ENCODE measurements at places on chromosomes 7 and 10.

DNA sequence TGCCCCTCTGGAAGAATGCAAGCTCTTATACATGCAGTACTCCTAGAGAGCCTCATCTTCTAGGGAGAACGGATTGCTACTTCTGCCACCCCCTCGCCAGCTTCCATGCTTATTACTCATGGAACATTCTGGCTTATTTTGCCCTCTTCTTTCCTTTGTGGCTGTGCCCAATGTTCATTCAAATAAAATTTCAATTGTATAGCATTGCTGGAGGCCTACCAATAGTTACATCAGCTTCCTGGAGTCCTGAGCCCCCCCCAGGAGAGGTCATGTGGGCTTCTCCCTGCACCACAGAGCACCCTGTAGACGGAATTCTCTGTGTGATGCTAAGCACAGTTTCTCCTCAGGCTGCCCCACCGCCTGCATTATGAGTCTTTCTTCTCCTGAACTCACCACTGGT, 1094.0 kb downstream of the KCNMA1 start:
- DNase-seq: no peak
- H3K4me3 ChIP-seq: no peak overlapping the region
- H3K36me3 ChIP-seq: no peaks in the 10 kb centered on the region
- no peaks in the 10 kb centered on the region for H3K27me3 ChIP-seq
- H3K4me1 ChIP-seq: no peaks in the 10 kb centered on the region

DNA sequence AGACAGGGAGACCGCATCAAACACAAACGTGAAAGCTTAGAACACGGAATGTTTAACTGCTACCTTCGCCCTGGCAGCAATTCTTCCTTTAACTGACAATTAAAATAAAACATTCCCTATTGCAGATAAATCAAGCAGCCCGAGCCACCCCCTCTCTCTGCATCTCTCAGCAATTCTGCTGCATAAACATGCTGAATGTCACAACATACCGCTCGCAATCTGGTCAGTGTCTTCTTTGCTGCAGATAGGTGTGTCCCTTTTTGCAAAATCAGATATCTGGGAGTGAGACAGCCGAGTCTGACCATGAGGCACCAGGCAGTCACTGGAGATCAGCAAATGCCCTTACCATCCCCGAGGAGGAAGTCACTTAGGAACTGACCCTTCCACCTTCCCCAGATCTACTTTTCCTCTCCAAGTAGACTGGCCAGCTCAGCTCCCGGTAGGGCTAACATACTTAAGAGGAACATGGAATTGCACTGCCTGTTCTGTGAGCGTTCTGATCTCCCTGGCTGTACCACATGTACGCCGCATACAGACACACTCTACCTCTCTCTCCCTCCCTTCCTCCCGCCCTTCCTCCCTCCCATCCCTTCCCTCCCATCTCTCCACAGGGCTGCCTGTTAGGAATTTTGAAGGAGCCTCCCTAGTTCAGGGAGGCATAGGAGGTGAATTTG, at the start of gene FRMD4A:
Gene FRMD4A (minus strand): TSS at position 537 of the 674 bp plus-strand sequence.
- H3K27ac ChIP-seq: no peak within 1 kb of the TSS
- H3K4me1 ChIP-seq: no peaks in the 10 kb centered on the region
- peaks cover 5% of the 10 kb centered on the region for H3K27me3 ChIP-seq
- no peaks in the 10 kb centered on the region for H3K36me3 ChIP-seq

DNA sequence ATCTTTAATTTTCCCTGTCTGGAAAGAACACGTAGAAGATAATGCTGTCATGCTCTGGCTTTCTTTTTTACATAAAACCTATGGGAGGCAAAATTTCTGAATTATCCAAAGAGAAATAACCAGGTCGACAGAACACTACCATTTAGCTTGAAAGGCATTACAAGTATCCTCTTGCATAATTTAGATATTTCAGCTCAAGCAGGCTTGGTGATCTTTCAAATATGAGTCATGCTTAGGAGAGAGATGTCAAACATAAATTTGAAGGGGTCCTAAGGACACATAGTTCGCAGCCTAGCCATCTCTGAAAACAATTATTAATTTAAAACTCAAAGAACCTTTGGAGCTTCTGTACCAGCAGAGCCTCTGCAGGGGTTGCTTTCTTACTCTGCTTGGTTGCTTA, 100.9 kb downstream of the FAS start:
- no peak for DNase-seq
- no peak overlapping the region for H3K27ac ChIP-seq
- H3K36me3 ChIP-seq: no peaks in the 10 kb centered on the region
- H3K4me1 ChIP-seq: no peaks in the 10 kb centered on the region
- no peaks in the 10 kb centered on the region for H3K27me3 ChIP-seq
- H3K4me3 ChIP-seq: no peak overlapping the region

- H3K4me3 ChIP-seq: no peak overlapping the region
- no peaks in the 10 kb centered on the region for H3K36me3 ChIP-seq
- DNase-seq: no peak
- H3K27ac ChIP-seq: no peak overlapping the region
- no peaks in the 10 kb centered on the region for H3K27me3 ChIP-seq
Observed at GRCh38 chr10:121556455-121556854, 41.8 kb downstream of the FGFR2 start.

- DNase-seq: no peak
- no peaks in the 10 kb centered on the region for H3K36me3 ChIP-seq
- peaks cover 6% of the 10 kb centered on the region for H3K4me1 ChIP-seq
- no peak overlapping the region for H3K4me3 ChIP-seq
Observed at GRCh38 chr7:21364801-21365271, 63.0 kb upstream of the SP4 start.

DNA sequence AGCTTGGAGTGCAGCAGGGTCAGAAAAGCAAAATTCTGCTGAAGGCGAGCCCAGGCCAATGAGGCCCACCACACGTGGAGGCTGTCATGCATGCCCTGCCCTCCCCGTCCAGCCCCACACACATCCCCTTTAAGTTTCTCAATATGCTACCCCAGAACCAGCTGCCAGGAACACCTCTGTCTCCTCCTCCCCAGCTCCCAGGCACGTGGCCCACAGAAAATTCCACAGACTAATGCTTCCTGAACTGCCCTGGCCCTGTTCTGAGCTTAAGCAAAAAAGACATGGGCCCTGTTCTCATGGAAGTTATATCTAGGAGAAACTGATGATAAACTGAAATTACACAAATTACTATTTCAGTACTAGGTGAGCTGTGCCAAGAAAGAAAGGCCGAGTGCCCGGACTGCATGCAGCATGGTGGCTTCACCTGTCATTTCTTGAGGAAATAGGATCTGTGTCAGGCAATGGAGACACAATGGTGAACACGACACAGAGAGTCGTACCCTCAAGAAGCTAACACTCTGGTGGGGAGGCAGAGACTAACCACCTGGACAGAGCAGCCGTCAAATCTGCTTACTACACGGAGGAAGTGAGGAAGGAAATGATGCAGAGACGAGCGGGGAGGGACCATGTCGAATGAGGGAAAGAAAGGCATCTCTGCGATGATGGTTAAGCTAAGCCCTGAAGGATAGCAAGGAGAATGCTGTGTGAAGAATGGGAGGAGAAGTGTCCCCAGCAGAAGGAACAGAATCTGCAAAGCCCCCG, 44.5 kb downstream of the PODXL start:
- peaks cover 9% of the 10 kb centered on the region for H3K4me1 ChIP-seq
- DNase-seq: no peak
- H3K4me3 ChIP-seq: no peak overlapping the region
- H3K36me3 ChIP-seq: no peaks in the 10 kb centered on the region
- H3K27me3 ChIP-seq: peaks cover 17% of the 10 kb centered on the region

DNA sequence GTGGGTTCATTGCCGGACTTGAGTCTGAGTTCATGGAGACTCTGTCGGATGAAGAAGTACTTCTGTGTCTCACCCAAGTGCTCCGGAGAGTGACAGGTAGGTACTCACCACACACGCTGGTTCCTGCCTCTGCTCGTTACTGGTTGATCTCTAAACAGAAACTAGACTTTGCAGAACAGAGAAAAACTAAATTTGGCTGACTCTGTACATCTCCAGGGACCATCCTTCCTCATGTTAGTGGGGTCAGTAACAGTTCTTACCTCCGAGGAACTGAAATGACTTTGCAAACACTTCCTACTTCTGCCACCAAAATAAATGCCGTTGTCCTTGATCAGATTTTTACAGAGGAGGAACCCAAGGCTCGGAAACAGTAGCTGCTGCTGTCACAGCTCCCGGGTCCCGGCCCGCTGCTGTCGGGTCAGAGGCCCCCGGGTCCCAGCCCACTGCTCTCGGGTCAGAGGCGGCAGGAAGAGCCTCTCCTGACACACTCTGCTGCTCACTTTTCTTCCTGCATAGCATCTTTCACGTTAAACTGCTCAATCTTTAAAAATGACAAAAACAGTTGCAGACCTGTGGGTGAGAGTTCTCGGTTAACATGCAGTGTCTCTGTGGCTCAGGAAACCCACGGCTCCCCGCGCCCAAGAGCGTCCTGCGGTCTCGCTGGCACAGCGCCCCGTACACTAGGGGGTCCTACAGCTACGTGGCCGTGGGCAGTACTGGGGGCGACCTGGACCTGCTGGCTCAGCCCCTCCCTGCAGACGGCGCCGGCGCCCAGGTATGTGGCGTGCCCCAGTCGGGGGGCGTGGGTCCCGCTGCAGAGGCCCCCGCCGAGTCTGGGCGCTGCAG, 4.8 kb upstream of the MTG1 start:
- peak overlapping the region; percentile 81 for H3K27ac ChIP-seq
- peaks cover 38% of the 10 kb centered on the region for H3K4me1 ChIP-seq
- DNase-seq: peak; percentile 27
- H3K36me3 ChIP-seq: no peaks in the 10 kb centered on the region
- peak overlapping the region; percentile 84 for H3K4me3 ChIP-seq

- no peaks in the 10 kb centered on the region for H3K27me3 ChIP-seq
- H3K4me3 ChIP-seq: no peak overlapping the region
- no peak overlapping the region for H3K27ac ChIP-seq
- DNase-seq: no peak
- no peaks in the 10 kb centered on the region for H3K36me3 ChIP-seq
Observed at GRCh38 chr10:117578999-117579590, 36.5 kb downstream of the EMX2 start.

DNA sequence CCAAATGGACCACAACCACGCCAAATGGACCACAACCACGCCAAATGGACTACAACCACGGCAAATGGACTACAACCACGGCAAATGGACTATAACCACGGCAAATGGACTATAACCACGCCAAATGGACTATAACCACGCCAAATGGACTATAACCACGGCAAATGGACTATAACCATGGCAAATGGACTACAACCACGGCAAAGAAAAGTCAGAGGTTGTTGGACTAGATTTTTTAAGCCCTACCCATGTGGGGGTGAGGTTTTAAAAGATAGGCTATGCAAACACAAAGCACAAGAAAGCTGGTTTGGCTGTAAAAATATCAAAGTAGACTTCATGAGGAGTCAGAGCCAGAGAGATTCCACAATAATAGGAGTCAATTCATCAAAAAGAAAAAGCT, 55.8 kb downstream of the NCAPG2 start:
- no peak overlapping the region for H3K27ac ChIP-seq
- H3K4me1 ChIP-seq: no peaks in the 10 kb centered on the region
- DNase-seq: no peak
- H3K4me3 ChIP-seq: no peak overlapping the region
- no peaks in the 10 kb centered on the region for H3K27me3 ChIP-seq

DNA sequence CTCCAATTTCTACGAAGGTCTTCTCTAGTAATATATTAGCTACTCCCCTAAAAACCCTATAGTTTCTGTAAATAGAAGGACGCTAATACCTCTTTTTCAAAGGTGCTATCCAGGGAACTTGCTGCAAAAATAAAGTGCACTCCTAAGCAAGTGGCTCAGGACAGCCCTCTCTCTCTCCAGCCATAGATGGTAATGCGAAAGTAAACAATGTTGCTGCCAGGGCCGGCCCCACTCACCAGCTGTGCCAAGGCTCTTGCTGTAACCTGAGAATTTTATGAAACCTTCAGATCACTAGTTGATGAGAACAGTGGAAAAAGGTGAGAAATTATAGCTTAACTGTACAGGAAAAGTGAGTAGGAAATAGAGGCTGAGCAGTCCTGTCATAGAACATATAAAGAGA, 10.9 kb upstream of the TAS2R39 start:
- H3K27ac ChIP-seq: no peak overlapping the region
- no peak for DNase-seq
- H3K4me3 ChIP-seq: no peak overlapping the region
- no peaks in the 10 kb centered on the region for H3K36me3 ChIP-seq
- peaks cover 5% of the 10 kb centered on the region for H3K27me3 ChIP-seq

DNA sequence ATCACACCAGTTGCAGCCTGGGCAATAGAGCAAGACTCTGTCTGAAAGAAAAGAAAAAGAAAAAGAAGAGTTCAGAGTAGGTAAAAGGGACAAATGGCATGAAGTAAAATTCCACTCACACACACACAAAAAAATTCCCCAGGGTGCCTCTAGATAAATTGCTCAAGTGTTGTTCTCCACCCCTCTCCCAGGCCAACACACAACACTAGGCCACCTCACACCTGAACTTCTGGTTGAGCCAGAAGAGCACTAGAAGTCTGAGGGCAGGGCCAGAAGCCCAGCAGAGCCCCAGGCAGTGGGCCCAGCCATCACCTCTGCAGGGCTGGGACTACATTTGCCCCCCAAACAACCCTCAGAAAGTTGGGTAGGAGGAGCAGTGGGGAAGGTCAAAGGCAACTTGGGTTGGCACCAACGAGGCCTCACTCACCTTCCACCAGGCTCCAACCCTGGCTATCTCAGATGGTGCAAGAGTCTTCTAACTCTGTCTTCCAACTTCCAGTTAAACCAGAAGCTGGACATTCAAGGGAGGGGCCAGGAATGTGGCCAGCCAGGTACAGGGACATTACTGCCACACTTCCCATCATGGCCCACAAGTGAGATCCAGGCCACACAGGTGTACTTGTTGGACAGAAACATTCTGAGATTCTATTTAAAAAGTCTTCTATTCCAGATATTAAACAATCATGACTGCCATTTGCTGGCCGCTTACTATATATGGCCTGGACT, 25.6 kb upstream of the DLX6 start:
- no peaks in the 10 kb centered on the region for H3K36me3 ChIP-seq
- H3K27me3 ChIP-seq: peaks cover 3% of the 10 kb centered on the region
- H3K4me1 ChIP-seq: no peaks in the 10 kb centered on the region
- H3K4me3 ChIP-seq: no peak overlapping the region
- no peak overlapping the region for H3K27ac ChIP-seq

DNA sequence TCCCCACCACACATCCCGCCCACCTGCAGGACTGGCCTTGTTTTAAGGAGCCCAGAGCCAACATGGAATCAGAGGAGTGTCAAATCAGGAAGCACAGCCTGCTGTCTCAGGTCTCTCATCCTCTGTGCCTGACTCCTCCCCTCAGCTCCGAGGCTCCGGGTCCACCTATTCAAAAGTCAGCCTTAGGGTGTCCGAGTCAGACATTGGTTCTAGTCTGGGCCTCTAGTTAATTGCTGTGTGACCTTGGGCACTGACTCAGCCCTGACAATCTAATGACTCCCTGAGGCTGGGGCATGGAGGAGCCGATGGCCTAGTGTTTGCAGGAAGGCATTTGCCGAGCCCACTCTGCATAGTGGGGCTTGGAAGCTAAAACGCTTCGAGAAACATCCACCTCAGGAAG, 223.1 kb upstream of the PPP2R2D start:
- no peak for DNase-seq
- no peak overlapping the region for H3K27ac ChIP-seq
- H3K36me3 ChIP-seq: no peaks in the 10 kb centered on the region
- H3K27me3 ChIP-seq: no peaks in the 10 kb centered on the region
